ENCODE measurements at places on chromosomes 7 and 10.

DNA sequence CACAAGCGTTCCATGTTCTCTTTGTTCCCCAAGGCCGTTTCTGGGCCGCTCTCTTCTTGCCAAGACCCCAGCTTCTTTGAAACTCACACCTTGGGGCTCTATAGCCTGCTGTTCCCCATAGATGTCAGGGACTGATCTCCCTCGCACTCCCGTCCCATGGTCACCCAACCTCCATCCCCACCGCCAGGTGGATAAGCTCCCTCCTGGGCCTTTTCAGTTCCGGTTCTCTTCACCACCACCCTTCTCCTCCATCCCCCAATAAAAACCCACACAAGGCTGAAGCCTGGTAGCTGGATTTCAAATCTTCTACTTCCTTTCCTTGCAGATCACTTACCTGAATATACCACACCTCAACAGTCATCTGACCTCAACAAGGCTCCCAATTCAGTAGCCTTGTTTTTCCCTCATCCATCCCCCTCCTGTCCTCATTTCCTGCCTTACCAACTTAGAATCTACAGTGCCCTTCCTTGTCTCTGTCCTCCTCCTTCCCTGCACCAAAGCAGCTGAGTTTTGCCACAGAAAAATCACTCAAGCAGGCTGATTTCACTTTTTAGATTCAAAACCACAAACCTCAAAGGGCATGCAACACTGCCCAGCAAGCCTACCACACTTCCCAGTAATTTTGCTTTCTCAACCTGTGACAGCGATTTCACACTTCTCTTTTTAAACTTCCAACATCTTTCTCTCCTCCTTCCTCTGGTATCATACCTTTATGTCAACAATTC is 7.7 kb downstream of the SLC37A3 start:
- no peak for DNase-seq

- no peak for DNase-seq
Observed at GRCh38 chr7:55063633-55064032, 44.8 kb downstream of the EGFR start.

GRCh38 chr7:150854066-150855000 is 2.0 kb downstream of the AOC1 start:
- no peak for DNase-seq

DNA sequence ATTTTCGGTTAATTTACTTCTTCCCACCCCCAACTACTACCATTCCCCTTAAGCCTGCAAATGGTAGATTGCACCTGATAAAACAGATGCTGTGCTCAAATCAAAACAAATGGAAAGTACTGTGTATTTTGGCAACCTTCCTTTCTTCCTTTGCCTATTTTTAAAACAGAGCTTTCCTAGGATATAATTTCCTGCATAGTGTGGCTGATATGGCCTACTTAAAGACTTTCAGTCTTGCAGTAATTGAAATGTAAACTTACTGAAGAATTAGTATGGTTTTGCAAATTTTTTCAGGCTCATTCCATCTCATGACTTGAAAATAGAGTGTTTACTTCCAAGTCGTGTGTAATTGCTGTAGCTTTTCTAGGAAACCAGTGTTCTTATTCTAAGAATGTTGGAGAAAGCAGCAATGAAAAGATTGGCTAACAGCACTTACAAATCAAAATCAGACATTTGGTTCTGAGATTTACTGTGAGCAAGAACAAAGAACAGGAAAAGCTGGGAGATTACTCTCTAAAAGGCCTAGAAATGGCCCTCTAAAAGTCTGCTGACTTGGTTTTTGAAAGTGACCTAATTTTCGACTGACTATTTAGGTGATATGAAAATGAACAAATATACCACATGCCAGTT is 52.0 kb downstream of the REEP3 start:
- DNase-seq = peak; percentile 53

GRCh38 chr7:16187131-16187530 is 234.2 kb downstream of the CRPPA start:
- no peak for DNase-seq

DNA sequence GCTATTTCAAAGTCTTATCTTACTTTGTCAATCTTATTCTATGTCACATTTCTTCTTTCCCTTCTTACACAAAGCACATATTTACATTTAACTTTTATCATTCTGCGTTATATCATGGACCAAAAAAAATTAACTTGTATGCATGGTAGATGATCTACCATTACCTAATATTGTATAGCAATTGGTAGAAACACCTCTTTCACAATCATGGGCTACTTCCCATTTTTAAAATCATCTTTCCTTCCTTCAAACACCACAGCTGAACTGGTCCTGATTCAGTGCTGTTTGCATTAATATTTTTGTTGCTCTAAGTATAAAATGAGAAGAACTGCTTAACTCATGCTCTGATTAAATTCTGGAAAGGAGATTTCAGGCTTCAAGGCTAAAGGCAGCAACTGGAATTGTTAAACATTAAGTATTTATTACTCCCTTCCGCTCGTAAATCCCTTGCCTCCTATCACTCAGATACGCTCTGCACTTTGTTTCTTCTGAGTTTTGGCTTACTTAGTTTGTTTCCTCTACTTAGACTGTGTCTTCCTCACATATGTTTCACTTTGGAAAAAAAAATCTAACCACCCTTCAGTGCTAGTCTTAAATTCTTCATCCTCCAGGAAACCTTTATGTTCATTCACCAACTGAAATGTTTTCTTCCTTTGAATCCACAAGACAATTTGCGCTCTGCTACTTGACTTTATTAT is 901.4 kb downstream of the PCDH15 start:
- DNase-seq = peak; percentile 44

DNA sequence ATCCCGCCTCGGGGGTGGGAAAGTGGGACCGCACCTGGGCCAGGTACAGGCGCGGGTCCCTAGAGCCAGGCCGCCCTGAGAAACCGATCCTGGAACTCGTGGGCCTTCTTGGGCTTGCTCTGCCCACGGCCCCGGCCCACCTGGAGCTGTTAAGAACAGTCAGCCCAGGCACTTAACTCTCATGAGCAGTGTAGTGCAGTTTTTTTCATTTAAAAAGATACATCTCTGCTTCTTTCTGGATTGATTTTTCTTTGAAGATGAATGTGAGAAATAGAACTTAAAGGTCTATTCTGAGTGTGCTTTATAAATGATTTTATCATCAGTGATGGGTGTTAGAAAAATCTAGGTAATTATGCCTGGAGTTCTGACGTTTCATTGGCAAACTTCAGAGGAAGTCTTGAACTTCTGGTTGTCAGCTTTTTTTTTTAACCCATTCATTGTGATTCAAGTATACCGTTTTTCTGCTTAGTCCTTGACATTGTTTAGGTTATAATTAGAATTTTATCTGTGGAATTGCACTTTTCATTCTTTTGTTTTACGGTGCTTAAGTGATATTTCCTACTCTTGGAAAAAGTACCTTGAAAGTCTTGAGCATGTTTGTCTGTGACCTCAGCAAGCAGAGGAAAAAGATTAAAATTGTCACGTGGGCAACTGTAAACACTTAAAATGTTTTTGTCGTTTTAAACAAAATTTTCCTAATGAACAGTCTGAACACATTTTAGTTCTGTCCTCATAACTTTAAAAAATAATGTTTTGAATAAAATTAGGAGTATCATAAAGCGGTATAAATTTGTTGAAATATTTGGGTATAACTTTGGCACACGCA is 906 bp downstream of the CDK1 start:
- no peak for DNase-seq

GRCh38 chr10:110162741-110163145 is 44.7 kb upstream of the MXI1 start:
- DNase-seq = no peak

- no peak for DNase-seq
Observed at GRCh38 chr7:31488562-31489203, 25.2 kb upstream of the ITPRID1 start.

DNA sequence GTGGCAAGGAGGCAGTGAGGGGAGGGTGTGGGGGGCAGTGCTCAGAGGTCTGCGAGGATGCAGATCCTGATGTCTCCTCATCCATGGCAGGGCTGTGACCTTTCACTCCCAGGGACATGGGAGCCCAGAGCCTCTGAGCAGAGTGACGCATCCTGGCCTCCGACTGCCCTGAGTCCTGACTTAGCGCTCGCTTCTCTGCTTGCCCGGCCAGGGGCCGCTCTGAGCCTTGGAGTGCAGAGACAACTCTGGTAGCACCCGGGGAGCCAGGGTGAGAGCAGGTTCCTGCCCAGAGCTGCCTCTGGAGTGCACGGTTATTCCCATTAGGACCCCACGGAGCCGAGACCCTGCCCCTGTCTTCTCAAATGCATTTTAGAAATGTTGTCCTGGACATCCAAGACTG is 188.0 kb downstream of the TCERG1L start:
- DNase-seq = no peak

- DNase-seq = no peak
Observed at GRCh38 chr7:14751461-14751860, 151.1 kb downstream of the DGKB start.

- DNase-seq = no peak
Observed at GRCh38 chr7:134368851-134369544, 52.3 kb upstream of the SLC35B4 start.

GRCh38 chr10:76139431-76139830 is 708.0 kb downstream of the LRMDA start:
- DNase-seq = no peak

DNA sequence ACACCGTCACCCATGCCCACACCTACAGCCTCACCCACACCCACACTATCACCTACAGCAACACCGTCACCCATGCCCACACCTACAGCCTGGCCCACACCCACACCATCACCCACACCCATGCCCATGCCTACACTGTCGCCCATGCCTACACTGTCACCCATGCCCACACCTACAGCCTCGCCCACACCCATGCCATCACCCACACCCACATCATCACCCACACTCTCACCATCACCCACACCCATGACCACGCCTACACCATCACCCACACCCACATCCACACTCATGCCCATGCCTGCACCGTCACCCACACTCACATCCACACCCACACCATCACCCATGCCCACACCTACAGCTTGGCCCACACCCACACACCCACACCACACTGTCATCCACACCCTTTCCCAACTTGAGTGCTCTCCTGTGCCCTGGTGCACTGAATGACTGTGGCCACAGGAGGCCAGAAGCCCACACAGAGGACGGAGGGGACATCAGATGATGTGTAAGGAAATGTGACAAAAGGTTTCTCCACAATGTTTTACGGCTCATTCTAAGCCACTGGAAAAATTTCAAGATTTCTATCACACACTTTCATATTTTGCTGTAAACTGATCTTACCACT is 153.3 kb downstream of the WDR37 start:
- no peak for DNase-seq

- DNase-seq = peak; percentile 88
Observed at GRCh38 chr10:32346134-32346550, 816 bp downstream of the EPC1 start.

GRCh38 chr10:124425227-124425962 is 6.7 kb upstream of the OAT start:
- DNase-seq = no peak

DNA sequence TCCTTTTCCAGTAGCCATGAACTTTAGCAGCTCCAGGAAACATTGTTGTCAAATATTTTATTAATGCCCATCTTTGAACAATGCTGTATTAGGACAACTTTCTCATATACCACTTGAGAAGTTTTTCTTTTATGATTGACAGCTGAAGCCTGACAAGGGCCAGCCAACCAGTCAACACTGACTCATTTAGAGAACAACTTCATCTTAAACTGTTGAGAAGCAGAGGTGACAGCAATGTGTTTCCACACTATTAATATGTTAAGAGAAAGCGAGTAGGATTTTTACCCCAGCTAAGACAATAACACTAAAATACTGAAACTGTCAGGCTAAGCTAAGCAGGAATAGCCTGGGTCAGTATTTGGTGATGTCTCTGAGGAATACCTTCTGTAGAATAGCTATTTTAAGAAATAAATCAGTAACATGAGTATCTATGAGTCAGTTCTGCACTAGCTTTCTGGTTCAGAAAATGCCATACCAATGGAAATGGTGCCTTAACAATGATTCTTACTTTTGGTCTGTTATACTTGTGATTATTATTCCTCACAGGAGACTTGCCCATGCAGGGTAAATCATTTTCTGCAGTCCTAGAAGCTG is 168.8 kb upstream of the POT1 start:
- DNase-seq = no peak

DNA sequence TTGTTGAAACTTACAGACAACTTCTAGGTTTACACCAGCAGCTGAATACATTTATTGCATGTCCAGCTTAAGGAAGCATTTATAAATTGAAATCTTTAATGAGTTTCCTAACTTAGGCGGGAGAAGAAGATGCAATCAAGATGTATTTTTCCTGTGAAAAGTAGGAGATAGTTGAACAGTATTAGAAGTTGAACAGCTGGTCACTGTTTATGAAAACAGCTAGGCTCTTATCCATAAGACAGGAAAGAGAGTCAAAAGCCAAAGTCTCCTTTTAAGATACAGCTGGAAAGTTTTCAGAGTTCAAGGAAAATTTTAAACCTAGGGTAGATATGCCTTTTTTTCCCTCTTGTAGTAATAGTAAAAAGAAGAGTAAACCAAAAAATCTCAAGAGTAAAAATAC is 236.1 kb upstream of the FERD3L start:
- no peak for DNase-seq

DNA sequence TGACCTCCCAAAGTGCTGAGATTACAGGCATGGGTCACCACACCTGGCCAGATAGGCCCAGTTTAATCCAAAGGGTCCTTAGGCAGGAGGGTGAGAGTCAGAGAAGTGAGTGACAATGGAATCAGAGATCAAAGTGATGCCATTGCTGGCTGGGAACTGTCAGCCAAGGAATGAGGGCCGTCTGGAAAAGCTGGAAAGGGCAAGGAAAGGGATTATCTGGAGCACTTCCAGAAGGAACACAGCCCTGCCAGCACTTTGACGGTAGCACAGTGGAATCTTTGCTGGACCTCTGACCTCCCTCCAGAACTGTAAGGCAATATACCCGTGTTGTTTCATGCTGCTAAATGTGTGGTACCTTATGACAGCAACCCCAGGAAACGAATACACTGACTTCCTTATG is 11.3 kb upstream of the TAS2R40 start:
- no peak for DNase-seq

DNA sequence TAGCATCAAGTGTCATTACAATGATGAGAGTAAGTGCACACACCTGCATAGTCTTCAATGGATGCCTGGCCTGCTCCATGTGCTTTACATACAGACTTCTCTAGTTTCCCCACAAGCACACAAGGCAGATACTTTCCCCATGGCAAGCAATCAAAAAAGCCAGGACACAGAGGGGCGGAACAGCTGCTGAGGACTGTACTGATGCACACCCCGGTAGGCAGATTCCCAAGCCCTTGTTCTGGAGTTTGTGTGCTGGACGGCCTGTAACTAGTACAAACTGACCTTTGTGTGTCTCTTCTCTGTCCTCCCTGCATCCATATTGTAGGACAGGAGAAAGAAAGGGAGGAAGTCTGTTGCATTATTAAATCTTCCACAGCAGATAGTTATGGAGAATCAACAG is 25.8 kb downstream of the UBE2D4 start:
- DNase-seq = no peak

GRCh38 chr10:28627102-28627501 is 50.2 kb upstream of the BAMBI start:
- no peak for DNase-seq

- no peak for DNase-seq
Observed at GRCh38 chr7:70771451-70771850, 360.5 kb upstream of the GALNT17 start.

GRCh38 chr7:106056513-106057203 is 55.5 kb downstream of the SYPL1 start:
- DNase-seq = no peak

Data from left renal cortex interstitium (tissue), 4 donors.